Activated gamma-delta T cell treated with Interleukin-2 at 50 U/mL for 16 hours (primary cell): ENCODE measurements at places on chromosomes 16 and 17.

- no peak for DNase-seq
Measured at GRCh38 chr17:66675991-66676371, 158.9 kb upstream of the CACNG5 start.

- no peak for DNase-seq
Measured at GRCh38 chr17:66978514-66979061, 14.1 kb downstream of the CACNG4 start.

DNA sequence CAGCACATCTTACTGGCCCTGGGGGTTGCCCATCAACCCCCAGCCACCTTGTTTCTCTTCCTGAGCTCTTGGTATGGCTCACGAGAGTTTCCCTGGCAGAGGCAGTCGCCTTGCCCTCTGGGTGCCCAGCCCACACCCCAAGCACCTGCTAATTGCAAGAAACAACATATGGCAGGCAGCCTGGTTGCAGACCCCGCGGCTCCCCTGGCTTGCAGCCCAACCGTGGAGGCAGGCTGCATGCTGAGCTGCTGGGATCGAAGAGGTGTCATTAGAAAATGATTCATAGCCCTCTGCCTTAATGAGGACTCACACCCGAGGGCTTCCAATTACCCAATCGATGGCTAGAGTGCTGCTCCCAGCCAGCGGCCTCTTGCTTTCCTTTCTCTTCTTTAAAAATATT lies 115.7 kb downstream of the TMEM114 start:
- no peak for DNase-seq

GRCh38 chr17:56523042-56523441 lies 70.5 kb upstream of the NOG start:
- DNase-seq: no peak

- DNase-seq: no peak
Measured at GRCh38 chr17:43772877-43773648, 5.7 kb downstream of the DUSP3 start.

- no peak for DNase-seq
Measured at GRCh38 chr16:34801875-34802274, 1342.5 kb downstream of the TP53TG3F start.

DNA sequence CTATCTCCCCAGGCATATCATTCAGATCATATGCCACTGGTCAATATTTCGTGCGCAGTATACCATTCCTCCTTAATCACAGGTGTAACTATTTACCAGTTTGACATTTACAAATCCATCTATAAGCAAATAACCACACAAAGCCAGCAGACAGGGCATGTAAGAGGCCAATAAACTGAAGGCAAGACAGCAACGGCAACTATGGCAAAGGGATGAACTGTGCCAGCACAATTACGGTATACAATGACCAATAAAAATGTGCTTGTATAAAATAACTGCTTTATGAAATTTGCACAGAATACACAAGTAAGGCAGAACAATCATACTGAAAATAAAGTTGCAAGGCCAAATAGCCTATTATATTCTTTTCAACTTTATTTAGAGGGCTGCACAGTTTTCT lies 9.2 kb downstream of the NETO2 start:
- no peak for DNase-seq

- DNase-seq: no peak
Measured at GRCh38 chr17:66714046-66715023, 120.6 kb upstream of the CACNG5 start.

DNA sequence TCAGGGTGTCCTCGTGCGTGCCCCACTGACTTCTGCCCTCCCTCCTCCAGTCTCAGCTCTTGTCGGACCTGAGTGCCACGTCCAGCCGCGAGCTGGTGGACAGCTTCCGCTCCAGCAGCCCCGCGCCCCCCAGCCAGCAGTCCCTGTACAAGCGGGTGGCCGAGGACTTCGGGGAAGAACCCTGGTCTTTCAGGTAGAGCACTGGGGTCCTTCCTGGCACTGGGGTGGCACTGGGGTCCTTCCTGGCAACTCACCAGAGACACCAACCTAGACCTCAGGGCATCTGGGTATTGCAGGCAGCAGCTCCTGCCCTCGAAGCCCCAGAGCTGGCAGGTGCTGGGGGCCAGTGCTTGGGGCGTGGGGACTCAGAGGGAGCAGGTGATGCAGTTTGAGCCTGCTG lies 25.0 kb downstream of the SGSH start:
- no peak for DNase-seq

DNA sequence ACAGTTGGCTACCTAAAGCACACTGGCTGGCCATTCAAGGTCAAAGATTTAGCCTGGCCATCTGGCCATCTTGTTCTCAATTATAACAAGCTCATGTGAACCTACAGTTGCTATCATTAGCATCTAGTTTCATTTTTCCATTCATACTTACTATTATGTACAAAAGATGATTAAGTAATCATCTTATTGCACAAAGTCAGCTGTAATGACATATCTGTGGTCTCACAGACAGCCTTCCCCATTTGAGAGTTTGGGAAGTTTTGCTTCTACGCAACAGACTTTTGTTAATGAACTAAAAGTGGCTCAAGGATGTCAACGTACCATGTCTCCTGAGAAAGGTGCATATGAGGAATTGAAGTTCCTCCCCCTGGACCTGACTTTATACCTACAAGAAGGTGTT lies 51.3 kb downstream of the HS3ST3B1 start:
- no peak for DNase-seq

DNA sequence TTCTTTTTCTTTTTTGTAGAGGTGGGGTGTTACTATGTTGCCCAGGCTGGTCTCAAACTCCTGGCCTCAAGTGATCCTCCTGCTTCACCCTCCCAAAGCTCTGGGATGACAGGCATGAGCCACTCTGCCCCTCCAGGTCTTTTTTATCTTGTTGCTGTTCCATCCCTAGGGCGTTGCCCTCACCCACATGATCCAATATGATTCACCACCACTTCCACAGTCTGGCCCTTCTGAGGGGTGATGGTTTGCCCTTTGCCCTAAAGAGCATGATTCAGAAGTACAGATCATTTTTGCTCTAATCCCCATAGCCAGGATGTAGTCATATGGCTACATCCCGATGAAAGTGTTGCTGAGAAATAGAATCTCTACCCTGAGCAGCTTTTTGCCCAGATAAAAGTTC lies 18.8 kb downstream of the STX4 start:
- no peak for DNase-seq

- peak; percentile 61 for DNase-seq
Measured at GRCh38 chr17:56833057-56833808, 487 bp downstream of the C17orf67 start.

- DNase-seq: peak; percentile 32
Measured at GRCh38 chr16:57277586-57277985, 6.9 kb downstream of the PLLP start.

DNA sequence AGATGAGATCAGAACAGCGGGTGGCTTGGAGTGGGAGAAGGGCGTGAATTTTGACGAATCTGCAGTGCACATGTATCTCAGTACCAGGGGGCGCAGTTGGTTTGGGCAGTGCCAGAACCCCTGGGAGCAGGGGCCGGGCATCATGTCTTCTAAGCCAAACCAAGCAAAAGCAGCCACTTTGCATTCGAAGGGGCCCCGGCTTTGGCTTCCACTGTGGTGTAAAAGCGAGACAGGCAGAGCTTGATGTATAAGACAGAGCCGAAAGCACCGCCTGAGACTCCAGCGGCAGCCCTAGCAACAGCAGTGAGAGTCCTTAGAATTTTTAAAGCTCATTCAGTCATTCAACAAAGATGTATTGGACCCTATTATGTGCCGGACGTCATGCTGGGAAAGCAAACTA lies 3.8 kb upstream of the XYLT1 start:
- DNase-seq: peak; percentile 12

DNA sequence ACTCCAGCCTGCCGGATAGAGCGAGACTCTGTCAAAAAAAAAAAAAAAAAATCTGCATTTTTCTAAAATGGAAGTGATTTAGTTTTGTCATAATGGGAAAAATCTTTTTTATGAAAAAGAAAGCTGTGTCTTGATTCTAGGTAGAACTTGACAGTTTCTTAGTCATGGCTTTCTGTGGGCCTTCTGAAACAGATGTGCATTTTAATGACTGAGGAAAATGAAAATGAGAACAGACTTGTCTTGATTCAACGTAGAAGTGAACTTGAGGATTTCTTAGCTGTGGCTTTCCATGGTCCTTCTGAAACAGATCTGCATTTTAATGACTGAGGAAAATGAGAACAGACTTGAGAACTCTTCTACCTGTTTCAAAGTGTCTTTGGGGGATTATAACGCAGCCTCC lies 171.7 kb downstream of the VPS53 start:
- DNase-seq: no peak

GRCh38 chr16:24858219-24859041 lies 12.7 kb downstream of the SLC5A11 start:
- peak; percentile 24 for DNase-seq

- no peak for DNase-seq
Measured at GRCh38 chr17:15441315-15441714, 26.1 kb downstream of the CDRT4 start.

DNA sequence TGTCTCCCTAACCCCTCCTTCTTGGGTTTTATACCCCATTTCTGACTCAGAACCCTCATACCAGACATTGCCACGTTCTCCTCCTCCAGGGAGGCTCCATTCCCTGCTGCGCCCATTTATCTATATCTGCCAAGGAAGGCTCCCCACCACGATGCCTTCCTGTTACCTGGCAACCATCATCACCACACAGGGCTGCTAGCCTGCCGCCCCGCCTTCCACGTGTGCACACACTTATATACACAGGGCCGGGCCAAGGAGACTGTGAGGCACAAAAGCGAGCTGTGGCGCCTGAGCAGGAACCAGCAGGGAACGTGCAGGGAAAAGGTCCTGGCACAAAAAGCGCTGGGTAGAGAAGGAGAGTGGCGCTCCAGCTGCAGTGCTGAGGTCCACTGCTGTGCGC lies 261.8 kb downstream of the CBLN1 start:
- DNase-seq: no peak

- DNase-seq: no peak
Measured at GRCh38 chr16:10756574-10756973, 12.9 kb downstream of the NUBP1 start.

- DNase-seq: peak; percentile 41
Measured at GRCh38 chr16:610513-611381, 20.0 kb upstream of the WFIKKN1 start.

DNA sequence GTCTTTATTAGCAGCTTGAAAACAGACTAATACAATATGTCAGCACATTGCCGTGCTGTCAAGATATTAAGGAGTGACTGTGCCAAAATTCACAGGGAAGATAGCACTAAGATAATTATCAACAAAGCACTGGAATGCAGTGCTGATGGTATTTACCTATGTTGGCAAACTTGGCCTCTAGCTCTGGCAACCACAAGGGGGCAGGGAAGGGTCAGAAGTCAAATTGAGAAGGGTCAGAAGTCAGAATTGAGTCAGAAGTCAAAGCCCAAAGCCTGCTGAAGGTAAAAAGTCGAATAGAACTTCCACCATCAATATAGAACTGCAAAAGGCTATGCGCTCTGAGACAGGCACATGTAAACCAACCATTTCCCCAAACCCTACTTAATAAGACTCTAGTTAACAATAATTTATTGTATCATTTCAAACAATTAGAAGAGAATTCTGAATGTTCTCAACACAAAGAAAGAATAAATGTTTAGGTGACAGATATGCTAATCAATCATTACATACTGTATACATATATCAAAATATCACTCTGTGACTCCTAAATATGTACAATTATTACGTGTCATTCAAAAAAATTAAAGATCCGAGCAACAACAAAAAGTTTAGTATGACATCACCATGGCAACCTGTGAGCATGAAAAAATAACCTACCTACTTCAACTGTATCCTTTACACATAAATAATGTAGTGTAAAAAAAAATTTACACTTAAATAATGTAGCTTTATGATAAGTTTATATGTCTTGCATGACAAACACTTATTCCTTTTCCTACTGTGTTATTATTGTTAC lies 916.1 kb downstream of the KCNJ2 start:
- DNase-seq: no peak

DNA sequence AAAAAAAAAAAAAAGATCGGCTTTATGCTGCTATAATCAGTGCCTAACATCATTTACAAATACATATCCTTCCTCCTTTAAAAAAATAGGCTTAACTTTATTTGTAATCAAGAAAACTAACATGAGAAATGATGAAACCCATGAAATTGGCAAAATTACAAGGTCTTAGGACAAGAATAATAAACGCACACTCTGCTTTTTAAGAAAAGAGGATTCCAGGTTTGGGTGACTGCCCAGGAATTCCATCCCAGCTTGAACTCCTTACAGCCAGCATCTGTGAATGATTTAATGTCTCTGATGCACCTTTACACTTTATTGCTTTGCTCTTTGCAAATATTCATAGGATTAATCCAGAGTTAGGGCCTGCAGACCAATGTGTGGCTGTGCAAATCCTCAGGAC lies 196.0 kb downstream of the CBLN1 start:
- DNase-seq: no peak

DNA sequence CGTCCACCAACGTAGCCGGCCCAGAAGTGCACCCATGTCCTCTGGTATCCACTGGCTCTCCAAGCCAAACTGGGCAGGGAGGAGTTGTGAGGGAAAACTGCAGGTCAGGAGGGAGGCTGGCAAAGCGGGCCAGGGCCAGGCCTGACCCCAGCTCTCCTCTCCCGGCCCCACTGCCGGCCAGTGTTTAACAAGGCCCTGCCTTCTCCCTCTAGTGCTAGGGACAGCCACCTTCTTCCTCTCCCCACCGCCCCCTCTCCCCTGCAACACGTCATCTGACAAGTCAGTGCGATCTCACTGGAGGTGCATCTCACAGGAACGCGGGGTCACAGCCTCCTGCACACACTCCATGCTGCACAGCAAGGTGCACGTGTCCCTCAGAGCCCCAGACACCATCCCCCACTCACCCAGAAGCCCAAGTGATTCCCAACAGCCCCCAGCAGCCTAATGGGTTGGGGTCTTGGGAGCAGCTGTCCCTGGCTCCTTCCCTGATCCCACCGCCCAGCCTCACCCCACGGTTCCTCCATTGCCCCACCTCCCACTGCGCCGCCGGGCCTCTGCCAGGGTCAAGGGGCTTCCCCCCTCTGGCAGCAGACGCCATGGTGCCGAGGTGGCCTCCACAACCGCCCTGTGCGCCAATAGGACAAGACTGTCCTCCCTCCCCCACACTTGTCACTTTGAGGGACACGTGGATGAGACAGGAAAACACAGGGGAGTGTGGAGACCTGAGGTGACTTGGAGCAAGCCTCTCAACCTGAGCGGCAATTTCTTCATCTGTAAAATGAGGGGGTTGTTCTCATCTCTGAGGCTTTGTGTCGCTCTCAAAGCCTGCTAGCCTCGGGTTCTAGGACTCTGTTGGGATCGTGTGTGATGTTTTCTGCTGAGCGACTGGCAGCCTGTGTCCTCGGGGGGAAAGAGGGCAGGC lies 1.1 kb upstream of the ACE start:
- DNase-seq: no peak
